Muscle of leg (tissue), 16 donors: ENCODE measurements at places on chromosomes 2 and 18. TPM values are rescaled to one million over a fixed set of nuclear protein-coding genes. Genes with fewer than 3 reads are reported as not detected.

Gene NT5DC4
- not detected for total RNA-seq

Gene LYPD1
- total RNA-seq = 6.1 TPM

Gene IL36RN
- total RNA-seq = not detected

Gene CFC1
- total RNA-seq = not detected

Gene MAP3K20
- 77.3 TPM for total RNA-seq

Gene TSGA10
- 3.1 TPM for total RNA-seq

Gene ZNF385B
- 3.9 TPM for total RNA-seq

Gene GREB1
- 7.2 TPM for total RNA-seq

Gene DPP10
- total RNA-seq = 0.27 TPM
